ENCODE measurements at places on chromosomes 3 and 15.

DNA sequence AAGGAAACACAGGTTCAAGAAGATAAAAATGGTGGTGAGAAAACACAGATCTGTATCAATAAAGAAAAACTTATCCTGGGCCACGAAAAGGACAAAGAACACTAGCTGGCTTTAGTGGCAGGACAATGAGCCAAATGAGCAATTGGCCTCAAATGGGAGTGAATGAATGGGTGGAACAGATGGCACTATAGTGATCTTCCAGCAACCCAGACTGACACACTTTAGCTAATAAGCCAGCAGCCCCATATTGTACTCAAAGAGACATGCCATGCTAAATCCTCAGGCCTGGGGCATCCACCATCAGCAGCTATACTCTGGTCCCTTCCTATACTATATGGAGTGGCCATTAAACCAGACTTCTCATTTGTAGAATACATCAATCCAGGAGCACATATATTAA is 60.0 kb upstream of the GADL1 start:
- DNase-seq: no peak

GRCh38 chr3:43970920-43971319 is 270.8 kb upstream of the TOPAZ1 start:
- DNase-seq: no peak

- no peak for DNase-seq
These were observed 170.2 kb downstream of the PDE8A start for GRCh38 chr15:85151861-85152260.

- no peak for DNase-seq
These were observed 471.2 kb downstream of the MFSD1 start for GRCh38 chr3:159273070-159273469.

- no peak for DNase-seq
These were observed 95.6 kb downstream of the FBLN2 start for GRCh38 chr3:13644341-13645117.

DNA sequence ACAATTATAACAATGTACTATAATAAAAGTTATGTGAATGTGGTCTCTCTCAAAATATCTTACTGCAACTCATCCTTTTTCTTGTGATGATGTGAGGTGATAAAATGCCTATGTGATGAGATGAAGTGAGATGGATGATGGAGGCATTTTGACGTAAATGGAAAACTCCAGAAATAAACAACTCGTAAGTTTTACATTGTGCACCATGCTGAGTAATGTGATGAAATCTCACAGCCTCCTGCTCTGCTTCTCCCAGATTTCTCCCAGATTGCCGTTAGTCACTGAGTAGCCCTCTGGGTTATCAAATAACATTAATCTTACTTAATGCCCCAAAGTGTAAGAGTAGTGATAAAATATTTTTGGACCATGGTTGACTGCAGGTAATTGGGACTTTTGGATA is 64.8 kb upstream of the SLCO2A1 start:
- no peak for DNase-seq

GRCh38 chr3:112685420-112685819 is 44.5 kb upstream of the CCDC80 start:
- no peak for DNase-seq

- no peak for DNase-seq
These were observed 16.5 kb downstream of the KLHL25 start for GRCh38 chr15:85778107-85778776.

GRCh38 chr3:30712991-30713390 is 106.6 kb downstream of the TGFBR2 start:
- DNase-seq: no peak

- no peak for DNase-seq
These were observed 104.7 kb downstream of the GAP43 start for GRCh38 chr3:115728013-115728412.

DNA sequence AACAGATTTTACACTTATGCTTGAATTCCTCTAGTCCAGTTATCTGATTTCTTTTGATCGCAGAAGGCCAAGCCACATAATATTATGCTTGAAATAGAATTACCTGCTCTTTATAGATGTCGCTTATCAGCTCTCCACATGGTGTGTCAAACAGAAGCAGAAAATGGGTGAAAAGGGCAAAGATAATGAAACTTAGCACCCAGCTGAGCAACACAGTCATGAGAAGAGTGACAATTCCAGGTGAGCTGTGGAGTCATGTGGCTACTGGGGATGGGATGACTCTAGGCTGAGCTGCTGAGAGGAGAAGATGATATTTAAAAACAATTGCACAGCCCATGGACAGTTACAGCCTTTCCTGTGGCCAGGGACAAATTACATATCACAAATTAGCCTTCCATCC is 398.7 kb upstream of the PDZRN3 start:
- DNase-seq: no peak

DNA sequence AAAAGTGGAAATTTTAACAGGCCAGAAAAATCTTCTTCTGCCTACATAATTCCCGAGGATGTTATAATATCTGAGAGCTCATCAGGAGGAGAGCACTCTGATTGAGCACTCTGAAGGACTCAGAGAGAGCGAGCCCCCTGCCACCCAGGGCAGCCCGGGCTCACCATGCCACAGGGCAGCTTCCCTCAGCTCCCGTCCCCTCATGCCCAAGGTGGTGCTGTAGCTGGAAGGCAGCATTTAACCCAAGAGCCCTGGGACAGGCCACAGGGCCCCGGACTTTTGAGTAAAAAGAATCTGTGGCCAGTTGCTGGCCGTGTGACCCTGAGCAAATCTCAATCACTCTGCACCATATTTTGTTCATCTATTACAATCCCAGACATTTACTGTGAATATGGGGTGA is 23.5 kb upstream of the RAD18 start:
- DNase-seq: no peak

DNA sequence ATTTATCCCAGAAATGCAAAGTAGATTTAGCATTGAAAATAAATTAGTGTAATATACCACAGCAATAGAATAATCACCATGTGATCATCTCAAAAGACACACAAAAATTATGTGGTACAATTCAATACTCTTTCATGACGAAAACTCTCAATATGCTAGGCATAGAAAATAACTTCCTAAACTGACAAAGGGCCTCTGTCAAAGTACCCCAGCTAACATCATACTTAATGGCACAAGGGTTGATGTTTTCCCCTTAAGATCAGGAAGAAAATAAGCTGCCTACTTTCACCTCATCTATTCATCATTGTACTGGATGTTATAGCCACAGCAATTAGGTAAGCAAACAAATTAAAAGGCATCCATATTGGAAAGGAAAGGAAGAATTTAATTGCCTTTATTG is 22.7 kb upstream of the NIPA2 start:
- no peak for DNase-seq

GRCh38 chr3:189690672-189691071 is 59.5 kb downstream of the TP63 start:
- no peak for DNase-seq

- no peak for DNase-seq
These were observed 10.6 kb downstream of the WNT5A start for GRCh38 chr3:55476515-55476914.

DNA sequence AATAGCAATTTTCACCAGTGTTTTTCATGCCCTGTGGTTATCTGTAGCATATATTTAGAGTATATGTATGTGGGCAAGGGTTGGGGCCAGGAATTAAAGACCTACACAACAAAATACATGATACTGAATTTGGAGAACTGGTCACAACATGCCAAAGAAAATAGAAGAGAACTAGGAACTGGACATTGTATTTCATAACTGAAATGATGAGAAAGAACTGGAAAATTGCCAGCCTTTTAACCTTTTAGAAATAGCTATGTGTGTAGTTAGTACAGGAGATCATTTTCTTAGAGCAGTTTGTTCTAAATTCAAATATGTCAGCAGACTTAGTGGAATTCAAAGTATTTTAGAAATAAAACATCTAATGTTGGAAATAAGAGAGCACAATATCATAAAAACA is 227.1 kb upstream of the CGNL1 start:
- DNase-seq: no peak

DNA sequence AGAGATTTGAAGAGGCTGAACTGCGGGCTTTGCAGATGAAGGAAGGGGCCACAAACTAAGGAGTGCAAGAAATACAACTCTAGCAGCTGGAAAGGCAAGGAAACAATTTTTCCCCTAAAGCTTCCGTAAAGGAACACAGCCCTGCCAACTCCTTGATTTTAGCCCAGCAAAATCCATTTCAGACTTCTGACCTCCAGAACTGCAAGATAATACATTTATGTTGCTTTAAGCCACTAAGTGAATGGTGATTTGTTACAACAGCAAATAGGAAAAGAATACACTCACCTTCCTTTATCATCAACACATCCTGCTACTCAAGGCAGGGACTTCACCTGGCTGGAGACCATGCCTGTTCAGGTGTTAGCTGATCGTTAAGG is 119.3 kb upstream of the NR2E3 start:
- no peak for DNase-seq

DNA sequence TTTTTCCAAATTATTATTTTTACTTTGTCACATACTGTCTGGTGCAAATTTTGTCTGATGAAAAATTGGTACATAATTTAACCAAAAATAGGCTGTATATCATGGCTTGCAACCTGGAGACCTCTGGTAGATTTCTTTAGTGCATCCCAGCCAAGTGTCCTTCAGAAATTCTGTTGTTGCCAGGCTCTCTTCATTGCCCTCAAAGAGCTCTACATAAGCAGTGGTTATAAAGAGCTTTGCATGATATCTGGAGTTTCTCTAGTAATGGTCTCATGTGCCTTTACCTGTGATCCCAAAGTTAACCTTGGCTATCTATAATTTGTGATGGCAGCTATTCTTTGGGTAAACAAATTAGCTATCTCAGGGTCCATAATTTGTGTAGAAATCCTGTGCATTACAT is 157.7 kb downstream of the MBNL1 start:
- no peak for DNase-seq

GRCh38 chr3:149792452-149793270 is at the start of gene ANKUB1:
Gene ANKUB1, minus strand, starts transcription at chr3:149792554. Its CDS starts 188 bp downstream, at chr3:149792366.
- no peak for DNase-seq

- no peak for DNase-seq
These were observed 34.5 kb upstream of the AP4E1 start for GRCh38 chr15:50873935-50874361.

DNA sequence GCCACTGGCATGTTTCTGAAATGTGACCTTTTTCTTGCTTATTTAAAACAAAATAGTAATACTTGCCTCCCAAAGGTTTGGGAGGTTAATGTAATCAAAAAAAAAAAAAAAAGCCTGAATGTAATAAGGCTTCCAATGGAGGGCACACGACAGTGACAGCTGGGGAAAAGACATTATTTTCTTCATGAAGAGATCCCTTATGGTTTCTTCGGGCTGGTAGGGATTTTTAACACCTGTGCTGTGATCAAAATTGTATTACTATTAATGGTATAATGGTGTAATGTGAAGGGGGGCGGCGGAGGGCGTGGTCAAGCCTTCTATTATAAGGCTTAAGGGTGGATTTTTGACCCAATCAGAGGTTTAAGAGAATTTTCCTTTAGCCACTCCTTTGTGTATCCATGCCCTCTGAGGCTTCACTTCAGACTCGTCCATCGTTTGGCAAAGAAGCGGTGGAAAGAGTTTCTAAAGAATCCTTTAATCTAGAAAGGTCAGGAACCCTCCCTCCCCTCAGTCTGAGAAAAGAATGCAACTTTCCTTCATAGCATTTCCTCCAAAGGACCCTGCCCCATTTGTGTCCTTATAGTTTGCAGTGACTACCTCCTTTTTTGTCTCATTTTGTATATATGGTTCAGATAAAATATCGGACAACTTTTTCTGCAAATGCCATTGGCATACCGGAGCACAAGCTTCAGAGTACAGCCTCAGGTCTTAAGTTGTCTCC is 89.5 kb upstream of the CHD2 start:
- DNase-seq: no peak

- no peak for DNase-seq
These were observed 16.3 kb upstream of the JMJD7 start for GRCh38 chr15:41811432-41812195.

DNA sequence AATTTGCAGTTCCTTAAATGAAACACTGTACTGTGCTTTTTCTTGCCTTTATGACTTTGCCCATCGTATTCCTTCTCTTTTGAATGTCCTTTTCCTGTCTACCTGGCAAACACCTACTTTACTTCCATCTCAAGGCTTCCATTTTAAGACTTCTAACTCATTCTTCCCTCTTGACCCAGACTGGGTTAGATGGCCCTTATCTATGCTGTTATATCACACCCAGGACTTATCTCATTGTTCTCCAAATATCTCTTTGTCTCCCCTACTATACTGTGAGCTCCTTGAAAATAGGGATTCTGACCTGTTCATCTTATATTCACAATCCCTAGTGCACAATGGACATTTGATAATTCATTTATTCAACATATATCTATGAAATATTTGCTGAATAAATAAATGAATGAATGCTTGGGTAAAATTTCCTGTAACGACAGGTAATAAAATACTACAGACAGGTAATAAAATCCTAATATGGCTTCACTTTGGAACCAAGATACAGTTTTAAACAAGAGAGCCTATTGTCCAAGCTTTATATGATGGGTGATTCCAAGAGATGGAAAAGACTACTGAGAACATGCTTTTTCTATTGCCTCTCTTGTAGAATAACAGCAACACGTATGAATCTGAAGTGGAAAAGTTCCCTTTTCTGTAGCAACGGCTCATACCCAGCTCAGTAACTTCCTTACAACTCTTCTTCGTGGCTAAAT is 22.7 kb downstream of the EFL1 start:
- DNase-seq: no peak

DNA sequence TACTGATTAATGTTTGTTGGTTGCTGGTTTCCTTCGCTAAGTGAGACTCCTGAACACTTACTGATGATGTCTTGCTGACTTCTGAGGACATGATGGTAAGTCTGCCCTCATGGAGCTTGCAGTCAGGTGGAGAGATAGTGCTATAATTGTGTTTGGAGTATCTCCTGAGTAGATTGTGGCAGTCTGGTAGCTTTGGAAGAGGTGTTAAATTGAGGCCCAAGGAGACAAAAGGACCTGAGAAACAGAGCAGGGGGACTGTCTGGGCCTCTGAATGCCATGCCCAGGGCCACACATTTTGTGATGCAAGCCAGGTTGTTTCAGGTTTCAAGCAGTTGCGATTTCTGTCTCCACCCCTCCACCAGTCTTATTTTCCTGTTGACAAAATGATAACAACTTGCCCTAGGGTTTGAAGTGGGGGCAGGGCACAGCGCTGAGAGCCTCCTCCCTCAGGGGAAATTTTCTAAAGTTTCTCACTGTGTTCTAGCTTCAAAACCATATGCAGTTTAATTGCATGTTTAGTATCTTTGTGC is 16.7 kb downstream of the SMAD3 start:
- no peak for DNase-seq

GRCh38 chr3:12351145-12351544 is 62.3 kb downstream of the PPARG start:
- DNase-seq: no peak

- DNase-seq: no peak
These were observed 44.6 kb upstream of the IL20RB start for GRCh38 chr3:136913168-136913567.

- DNase-seq: no peak
These were observed 244.4 kb downstream of the EDEM1 start for GRCh38 chr3:5431811-5432378.

- no peak for DNase-seq
These were observed 384.4 kb downstream of the RSL24D1 start for GRCh38 chr15:54812383-54812782.

- no peak for DNase-seq
These were observed 75.7 kb upstream of the FXR1 start for GRCh38 chr3:180836766-180837165.

Measured in mesenteric fat pad (tissue), 1 donor.